ENCODE measurements at places on chromosomes 12 and 14.

GRCh38 chr12:53589915-53590314 lies 36.3 kb downstream of the ATF7 start:
- no peak for DNase-seq

DNA sequence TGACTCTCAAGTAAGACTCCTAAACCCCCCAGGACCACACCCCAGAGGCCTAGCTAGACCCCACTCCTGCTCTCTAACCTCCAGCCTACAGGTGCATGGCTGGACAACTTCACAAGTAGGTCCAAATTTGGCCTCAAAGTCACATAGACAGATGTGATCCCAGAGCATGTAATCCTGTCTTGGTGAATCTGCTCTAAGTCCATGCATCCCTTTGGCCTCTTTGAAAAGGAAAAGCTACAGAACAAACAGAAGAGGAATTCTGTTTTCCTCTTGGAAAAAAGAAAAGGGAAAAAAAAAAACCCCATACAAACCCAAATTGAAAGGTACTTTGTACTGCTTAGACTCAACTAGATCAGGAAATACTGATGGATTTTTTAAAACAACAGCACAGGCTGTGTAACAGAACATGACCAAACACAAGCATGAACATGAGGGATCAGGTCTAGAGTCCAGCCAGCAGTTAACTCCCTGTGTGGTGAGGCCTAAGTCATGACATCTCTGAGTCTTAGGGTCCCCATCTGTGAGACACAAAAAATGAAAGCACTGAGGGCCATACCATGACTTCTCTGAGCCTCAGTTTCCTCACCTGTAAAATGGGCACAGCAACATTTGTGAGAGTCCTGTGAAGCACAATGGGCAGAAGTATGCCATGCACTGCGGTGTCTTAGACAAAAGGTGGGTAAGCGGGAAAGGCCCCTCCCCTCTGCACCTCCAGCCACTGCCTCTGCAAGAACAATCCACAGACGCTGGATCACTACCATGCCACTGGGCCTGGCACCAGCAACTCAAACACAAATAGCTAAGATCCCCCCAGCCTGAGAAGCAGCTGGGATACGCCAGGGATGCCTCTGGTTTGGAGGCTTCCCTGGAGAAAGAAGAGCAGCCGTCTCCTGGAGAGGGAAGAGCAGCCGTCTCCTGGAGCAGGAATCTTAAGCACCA lies 9.9 kb downstream of the PITPNM2 start:
- DNase-seq: no peak

DNA sequence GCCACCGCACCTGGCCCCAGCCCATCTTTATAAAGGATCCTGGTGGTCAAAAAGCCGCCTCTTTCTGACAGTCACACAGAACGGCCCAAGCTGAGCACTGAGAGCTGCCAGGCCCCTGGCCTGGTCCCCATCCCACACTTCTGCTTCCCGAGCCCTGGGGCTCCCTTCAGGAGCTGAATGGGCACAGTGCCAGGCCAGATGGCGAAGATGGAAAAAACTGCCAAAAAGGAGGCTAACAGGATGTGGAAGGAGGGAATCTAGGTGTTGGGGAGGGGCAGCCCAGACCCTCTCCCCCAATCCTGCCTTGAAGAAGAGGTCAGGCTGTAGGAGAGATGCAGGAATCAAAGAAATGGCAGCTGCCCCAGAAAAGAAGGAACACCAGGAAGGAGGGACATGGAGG lies 5.0 kb downstream of the LPAR5 start:
- DNase-seq: no peak

DNA sequence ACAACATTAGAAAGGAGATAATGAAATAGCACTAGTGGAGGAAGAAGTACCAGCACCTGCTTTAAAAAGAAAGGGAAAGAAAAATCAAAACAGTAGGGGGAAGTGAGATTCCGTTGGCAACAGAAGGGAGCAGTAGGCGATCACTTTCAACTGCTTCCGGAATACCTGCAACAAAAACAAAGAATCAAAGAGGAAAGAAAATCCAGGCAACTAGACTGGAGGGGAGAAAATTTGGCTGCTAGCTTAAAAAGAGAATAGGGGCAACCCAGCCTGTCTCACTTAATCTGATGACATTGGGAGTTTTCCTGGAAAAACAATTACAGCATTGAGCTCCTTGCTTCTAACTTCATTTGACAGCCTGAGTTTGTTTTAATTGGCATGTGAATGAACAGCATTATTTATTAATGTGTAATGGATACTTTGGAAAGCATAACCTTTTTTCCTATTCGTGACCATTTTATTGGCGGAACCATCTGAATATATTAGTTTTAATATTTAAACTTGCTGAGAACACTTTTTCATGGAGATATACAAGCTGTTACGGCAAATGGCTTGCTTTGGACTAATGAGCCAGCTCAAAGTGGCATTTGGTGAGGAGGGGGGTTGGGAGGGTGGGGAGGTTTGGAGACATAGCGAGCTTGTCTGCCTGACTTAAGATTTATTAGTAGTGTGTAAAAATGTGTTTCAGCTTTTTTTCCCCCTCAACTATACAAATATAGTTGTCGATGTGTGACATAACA lies 2.5 kb upstream of the DACT1 start:
- DNase-seq: no peak

DNA sequence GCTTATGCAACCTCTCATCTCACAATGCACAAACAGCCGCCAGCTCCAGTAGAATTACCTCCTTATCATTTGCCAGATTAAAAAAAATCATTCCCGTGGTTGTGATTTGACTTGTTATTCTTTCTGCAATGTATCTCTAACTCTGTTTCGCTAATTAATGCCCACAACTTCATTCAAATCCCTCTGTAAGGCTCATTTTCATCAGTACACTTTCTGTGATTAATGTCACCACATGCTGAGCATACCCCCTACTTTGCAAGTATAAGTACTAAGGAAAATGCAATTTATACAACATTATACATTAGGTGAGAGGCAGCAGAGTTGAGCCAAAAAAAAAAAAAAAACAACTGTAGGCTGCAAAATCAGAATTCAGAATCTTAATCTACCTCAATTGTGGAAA lies 166.0 kb downstream of the FSCB start:
- no peak for DNase-seq

DNA sequence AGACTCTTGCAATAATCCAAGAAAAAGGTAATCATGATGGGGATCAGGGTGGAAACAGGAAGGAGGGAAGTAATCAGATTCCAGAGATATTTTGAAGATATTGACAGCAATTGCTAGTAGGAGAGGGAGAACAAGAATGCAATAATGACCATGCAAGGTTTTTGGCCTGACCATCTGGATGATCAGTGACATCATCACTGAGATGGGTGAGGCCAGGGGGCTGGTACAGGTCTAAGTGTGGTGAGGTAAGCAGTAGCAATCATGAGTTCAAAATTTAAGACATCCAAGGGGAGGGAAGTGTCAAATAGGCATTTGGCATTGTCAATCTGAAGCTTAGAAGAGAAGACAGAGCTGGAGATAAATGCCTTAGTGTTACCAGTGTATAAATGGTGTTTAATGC lies 24.8 kb upstream of the CLMN start:
- no peak for DNase-seq

- DNase-seq: no peak
Observed at GRCh38 chr12:13104409-13104808, 942 bp upstream of the GSG1 start.

DNA sequence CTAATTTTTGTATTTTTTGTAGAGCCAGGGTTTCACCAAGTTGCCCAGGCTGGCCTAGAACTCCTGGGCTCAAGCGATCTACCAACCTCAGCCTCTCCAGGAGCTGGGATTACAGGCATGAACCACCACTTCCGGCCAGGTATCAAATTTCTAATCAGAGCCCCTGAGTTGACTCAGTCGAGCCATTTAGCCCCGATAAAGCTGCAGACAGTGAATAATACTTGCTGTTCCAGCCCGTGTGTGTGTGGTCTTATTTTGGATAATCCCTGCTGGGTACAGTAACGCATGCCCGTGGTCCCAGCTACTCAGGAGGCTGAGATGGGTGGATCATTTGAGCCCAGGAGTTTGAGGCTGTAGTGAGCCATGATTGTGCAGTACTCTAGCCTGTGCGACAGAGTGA lies 57.0 kb downstream of the TEAD4 start:
- no peak for DNase-seq

- DNase-seq: no peak
Observed at GRCh38 chr12:24625103-24625502, 323.8 kb downstream of the BCAT1 start.

DNA sequence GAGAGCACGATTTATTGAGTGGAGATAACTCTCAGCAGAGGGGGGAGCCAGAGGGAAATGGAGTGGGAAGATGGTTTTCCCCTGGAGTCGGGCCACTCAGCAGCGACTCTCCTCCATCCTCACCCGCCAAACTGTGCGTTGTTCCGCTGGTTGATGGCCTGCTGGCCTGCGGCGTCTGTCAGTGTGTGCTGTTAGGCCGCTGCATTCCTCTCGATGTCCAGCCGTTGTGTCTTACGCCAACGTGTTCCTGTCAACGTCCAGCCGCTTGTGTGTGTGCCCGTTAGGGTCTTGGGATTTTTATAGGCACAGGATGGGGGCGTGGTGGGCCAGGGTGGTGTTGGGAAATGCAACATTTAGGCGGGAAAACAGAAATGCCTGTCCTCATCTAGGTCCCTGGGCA lies 69.2 kb downstream of the PTPRQ start:
- DNase-seq: no peak

DNA sequence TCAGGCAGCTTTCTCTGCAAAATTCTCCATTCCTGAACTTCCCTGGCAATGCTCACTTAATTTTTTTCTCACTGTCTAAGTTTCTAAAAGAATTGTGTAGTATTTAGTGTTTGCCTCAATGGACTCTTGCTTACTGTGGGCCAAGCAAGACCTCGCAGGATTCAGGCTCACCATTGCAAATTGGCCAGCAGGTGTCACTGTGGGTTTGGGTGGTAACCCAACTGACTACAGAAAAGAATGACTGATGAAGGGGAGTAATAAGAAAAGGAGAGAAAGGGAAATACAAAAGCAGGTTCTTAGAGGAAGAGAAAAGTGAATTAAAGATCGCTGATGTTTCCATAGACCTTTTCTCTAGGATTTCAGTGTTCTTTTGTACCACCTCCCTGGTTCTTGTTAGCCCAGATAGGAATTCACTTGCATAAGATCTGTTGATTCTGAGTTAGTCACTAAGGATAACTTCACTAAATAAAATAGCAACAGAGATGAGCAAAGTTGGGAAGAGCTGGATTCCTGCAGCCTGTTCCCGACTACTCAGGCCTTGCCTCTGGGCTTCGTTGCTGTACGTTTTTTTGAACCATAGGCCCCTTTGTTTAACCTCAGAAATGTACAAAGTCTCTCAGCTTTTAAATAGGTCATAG lies 386.5 kb upstream of the DDHD1 start:
- DNase-seq: no peak

DNA sequence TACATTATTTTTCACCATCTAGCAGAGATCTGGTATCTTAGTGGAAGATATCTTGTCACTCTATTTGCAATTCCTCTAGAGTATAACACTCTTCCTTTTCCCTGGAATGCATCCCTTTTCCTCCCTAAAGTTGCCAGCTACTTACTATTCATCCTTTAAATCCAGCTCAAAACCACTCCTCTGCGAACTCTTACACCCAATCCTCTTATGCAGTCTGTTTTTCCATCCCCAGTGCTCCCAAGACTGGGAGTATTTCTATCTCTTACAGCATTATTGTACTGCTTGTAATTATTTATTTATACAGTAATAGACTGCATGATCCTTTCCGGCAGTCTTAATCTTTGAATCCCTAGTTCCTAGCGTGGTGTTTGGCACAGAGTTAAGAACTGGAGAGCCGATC lies 2.9 kb upstream of the SRGAP1 start:
- no peak for DNase-seq

GRCh38 chr12:45827974-45828373 lies 98.5 kb downstream of the ARID2 start:
- DNase-seq: no peak
